ENCODE measurements at places on chromosomes 16 and 17.
A peak's percentile ranks its signal among the peaks of the same experiment; 100 is the strongest.

DNA sequence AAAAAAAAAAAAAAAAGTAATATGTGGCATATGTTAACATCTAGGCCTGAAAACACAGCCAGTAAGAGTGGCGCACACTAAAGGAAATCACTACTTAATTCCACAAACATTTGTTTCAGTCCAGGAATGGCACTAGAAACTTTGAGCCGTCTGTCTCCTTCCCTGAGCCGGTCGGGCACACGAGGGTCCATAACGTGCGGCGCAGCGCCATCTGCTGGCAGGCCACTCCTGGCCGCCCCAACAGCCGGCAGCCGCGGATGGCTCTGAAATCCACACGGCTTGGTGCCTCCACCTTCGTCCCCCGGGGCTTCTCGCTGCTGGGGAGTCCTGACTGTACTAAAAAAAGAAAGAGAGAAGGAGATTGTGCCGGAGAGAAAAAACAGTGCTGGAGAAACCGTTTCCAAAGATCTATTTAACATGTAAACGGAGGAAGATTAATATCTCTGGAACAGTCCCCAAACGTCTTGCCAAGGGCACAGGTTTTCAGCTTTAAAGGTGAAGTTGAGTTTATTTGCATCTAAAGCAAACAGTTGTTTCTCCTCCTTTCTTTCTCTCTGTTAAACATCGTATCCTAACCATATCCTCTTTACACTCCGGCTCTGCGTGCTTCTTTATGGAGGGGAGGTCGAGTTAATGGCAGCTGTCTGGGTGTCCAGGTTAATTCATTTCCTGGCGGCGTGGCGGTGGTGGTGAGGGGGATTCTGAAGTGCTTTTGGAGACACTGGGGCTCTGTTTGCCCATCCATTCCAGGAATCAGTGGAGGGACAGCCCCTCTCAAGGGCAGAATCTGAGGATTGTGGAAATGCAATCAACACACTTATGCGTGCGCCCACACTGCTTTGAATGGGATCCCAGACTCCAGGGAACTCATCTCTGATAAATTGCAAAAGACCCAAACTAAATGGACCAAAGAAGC lies 611.3 kb upstream of the SALL1 start:
- DNase-seq, result peak; percentile 55

DNA sequence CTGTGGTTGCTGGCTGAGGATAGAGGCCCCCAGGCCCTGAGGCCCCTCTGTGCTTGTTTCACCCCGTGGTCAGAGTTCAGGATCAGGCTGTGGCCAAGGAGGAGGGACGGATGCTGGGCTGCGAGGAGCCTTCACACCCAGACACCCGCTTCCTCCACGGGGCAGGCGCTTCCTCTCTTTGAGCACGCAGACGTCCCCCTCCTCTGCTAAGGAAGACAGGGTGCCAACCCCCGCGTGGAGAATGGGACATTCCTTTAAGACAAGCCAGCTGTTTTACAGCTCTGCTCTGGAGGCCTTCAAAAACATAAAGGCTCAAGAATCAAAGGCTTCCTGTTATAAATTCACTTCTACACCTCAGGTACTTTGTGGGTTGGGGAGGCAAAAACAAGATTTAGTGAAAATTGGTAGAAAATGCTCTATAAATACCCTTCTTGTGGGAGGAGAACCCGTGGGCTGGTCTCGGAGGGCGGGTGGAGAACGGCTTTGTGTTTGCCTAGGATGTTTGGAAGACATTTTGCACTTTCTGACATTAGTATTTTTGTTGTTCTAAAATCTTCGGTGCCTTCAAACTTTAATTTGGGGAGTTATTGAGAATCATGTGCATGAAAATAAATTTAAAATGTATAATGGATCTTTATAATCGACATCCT lies 60.8 kb upstream of the FOXF1 start:
- DNase-seq, result no peak

DNA sequence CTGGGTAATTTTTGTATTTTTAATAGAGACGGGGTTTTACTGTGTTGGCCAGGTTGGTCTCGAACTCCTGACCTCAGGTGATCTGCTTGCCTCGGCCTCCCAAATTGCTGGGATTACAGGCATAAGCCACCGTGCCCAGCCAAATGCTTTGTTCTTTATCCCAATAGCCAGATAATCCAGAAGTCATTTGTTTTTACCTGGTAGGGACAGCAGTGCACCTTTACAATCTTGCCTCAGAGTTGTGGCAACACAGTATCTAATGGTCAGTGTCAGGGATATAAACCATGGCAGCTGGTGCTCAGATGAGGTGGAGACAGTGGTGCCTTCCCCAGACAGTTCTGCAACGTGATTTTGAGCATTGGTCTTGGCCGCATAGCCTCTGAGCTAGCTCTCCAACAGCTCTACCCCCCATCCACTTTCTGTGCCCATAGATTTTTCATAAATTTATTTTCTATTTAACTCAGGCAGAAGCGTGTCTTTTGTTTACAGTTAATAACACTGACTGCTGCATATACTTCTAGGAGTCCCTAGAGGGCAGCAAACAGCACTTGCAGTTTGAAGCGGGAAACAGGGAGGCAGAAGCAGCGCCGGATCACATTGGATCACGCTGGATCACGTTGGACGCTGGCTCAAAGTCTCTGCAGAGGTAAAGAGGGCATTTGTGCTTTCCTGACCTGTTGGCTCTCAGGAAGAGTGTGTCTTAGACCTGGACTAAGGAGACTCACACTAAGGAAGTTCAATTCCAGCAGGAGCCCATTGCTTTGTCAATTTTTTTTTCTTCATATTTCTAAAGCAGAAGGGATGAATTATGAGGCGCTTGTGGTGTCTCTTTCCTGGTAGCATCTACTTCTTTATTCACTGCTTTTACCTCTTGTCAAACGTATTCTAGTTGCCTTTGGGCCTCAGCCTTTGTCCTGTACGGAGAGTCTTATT lies 5.1 kb upstream of the GGT6 start:
- no peak for DNase-seq

DNA sequence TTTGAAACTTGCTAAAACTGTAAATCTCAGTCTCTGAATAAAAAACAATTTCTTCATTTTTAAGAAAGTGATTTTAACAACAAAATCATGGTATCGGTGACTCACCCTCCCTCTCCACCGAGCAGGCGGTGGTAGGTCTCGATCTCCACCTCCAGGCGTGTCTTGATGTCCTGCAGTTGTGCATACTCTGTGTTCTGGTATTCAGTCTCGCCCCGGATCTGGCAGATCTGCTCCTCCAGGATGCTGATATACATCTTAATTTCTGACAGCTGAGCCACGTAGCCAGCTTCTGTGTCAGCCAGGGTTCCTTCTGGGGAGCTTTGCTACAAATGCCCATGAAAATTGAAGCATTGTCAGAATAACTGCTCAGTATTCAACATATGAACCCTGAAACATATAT lies 15.4 kb upstream of the KRT24 start:
- no peak for DNase-seq

DNA sequence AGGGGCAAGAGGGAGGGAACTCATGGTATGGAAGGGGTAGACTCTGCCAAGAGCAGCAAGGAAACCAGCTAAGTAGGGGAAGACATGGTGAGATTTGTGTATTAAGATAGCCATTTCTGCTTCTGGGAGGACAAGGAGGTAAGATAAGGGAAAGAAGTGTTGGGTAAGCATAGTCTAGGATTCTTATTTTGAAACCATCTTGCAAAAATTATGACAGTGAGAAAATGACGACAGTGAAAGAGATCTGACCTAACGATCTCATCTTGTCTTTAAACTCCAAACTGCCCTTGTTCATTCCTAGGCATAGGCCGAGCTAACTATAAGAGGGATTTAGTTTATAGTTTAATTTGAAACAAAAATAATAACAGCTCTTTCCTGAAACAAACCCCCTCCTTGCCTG lies 5.6 kb upstream of the RBL2 start:
- DNase-seq, result no peak

DNA sequence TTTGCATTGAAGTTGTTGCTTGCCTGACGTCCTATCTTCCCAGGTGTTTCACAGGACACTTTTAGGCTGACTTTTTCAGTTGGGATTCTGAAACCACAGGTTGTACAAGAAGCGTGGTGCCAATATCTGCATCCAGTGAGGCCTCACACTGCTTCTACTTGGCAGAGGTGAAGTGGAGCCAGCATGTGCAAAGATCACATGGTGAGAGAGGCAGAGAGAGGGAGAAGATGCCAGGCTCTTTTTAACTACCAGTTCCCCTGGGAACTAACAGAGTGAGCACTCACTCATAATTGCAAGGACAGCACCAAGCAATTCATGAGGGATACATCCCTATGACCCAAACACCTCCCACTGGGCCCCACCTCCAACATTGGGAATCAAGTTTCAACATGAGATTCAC lies 5.8 kb upstream of the ABCA6 start:
- DNase-seq, result no peak

- no peak for DNase-seq
Observed at GRCh38 chr17:29549177-29549923, 17.5 kb downstream of the ABHD15 start.

DNA sequence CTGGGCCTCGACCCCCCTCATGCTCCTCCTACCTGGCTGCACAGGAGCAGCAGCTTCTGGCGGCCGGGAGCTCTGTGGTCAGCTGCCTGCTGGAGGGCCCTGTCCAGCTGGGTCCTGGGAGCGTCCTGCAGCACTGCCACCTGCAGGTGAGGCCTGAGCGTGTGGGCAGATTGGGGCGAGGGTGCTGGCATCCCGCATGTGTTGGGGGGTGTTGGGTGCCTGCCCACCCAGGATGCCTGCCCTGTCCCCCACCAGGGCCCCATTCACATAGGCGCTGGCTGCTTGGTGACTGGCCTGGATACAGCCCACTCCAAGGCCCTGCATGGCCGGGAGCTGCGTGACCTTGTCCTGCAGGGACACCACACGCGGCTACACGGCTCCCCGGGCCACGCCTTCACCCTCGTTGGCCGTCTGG lies 16.5 kb downstream of the FCSK start:
- DNase-seq, result no peak

All from GM19239 (cell line).